A172 (cell line): ENCODE measurements at places on chromosomes 7 and 10.
A peak's percentile ranks its signal among the peaks of the same experiment; 100 is the strongest.

DNA sequence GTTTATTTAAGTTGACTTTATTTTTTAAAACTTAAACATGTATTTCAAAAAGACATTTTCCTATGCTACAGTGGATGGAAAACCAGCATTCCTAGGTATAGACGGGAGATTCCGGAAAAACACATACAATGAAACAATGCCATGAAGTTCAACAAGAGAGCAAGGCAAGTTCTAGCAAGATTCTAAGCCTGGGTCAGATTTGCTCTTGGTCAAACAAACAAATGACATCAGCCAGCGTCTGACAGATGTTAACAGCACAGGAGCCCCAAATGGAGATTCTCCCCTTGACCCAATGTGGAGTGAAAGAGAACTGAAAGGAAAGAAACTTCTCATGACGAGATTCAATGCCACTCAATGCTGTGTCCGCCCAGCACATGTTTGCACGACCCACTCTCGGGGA, 149.9 kb downstream of the NEURL1 start:
- no peak for DNase-seq

DNA sequence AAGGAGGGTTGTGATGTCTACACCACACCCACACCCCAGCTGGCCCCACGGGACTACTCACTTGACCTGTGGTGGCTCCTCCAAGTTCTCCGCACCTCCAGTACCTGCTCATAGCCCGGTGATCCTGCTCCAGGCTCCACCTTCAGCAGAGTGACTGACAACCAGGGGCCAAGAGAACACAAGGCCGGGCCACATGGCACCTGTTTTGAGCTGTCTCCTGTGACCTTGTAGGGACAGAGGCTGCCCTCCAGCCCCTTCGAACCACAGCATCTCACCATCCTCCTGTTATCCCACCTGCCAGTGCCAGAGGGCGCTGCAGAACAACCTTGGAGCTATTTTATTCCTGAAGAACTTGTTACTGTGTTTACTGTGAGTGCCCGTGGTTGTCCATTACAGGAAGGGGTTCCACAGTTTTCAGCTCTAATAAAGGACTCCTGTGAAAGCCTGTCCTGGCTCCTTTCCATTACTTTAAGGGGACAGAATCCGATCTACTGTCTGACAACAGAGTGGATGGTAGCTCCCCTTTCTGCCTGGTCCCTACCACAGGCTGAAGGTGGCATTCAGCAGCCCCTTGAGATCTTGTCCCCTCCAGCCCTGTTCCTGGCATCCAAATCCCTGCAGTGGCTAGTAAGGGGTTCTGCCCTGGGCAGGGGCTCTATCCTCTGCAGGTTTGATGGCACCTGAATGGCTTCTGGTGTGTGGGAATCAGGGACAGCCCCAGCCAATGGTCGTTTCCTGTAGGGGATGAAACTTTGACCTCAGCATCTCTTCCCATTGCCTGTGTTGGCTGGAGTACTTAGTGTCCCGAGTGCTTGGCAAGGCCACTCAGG, 50.8 kb downstream of the C10orf120 start:
- DNase-seq = peak; percentile 27

DNA sequence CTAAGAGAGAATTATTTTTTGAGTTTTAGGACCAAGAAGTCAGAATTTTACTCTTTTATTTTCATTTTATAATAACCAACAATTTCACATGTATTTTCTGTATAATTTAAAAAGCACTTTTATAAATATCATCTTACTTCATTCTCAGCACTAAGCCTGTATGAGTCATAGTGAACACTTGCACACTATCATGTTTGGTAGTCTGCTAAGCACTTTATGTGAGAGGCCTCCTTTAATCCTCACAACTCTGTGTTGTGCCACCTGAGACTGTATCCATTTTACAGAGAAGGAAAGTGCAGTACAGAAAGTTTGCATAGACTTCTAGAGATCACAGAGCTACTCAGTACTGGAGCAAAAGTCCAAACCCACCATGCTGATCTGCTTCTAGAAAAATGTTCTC, 939.6 kb downstream of the NRG3 start:
- peak; percentile 11 for DNase-seq

- no peak for DNase-seq
Observed at GRCh38 chr7:101927389-101927788, 110.0 kb downstream of the CUX1 start.

DNA sequence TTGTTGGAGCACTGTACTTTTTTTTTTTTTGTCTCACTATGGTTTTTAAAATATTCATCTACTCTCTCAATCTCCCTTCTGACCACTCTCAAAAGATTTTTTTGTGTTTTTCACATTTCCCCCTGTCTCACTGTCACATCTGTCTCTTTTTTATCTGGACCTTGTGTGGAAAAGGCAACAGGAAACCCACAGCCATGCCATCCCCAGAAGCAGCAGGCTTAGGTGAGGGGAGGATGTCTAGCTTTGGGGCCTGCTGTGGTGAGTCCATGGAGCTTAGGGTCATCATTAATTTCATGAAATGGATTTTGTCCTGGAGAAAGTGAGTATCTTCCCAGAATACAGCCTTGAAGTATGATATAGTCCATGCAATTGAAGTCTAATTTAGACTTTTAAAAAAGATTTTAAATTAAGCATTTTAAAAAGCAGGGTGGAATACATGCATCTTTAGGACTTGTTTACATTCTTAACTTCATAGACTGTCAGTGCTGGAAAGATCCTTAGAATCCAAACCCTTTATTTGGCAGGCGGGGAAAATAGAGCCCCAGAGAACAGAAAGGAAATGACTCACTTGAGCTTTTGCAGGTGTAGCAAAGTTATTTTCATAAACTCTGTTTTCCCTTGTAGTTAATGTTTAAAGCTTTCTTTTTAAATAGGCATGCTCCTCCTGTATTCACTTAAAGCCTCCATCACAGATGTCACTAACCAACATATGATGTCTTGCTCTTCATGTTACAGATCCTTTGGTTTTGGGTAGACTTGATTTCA, 25.1 kb downstream of the MINDY4 start:
- peak; percentile 79 for DNase-seq

GRCh38 chr10:91613411-91614187, 19.3 kb downstream of the PPP1R3C start:
- peak; percentile 97 for DNase-seq

DNA sequence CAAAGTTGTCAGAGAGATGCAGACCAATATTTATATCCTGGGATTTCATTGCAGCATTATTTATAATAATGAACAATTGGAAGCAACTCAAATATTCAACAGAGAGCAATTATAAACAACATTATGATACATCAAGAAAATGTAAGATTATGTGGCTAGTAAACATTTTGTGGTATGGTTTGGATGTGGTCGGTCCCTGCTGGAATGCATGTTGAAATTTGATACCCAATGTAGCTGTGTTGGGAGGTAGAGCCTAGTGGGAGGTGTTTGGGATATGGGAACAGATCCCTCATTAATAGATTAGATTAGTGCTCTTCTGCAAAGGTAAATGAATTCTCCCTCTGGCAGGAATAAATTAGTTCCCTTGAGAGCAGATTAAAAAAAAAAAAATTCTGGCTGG, 350.9 kb downstream of the ANKRD30A start:
- DNase-seq = no peak

- no peak for DNase-seq
Observed at GRCh38 chr10:61020420-61021158, 76.6 kb upstream of the RHOBTB1 start.

DNA sequence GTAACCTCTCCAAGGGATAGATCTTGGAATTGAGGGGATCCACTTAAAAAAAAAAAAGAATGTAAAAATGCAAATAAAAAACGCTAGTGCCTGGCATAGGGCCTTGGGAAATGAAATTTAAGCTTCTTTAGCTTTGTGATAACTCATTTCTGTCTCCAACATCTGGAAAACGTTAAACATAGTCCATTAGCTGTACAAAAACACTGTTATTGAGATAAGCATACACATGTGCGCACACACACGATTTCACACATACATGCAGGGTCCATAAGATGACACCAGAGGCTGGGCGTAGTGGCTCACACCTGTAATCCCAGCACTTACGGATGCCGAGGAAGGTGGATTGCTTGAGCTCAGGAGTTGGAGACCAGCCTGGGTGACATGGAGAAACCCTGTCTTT, 13.7 kb upstream of the CUL2 start:
- no peak for DNase-seq

DNA sequence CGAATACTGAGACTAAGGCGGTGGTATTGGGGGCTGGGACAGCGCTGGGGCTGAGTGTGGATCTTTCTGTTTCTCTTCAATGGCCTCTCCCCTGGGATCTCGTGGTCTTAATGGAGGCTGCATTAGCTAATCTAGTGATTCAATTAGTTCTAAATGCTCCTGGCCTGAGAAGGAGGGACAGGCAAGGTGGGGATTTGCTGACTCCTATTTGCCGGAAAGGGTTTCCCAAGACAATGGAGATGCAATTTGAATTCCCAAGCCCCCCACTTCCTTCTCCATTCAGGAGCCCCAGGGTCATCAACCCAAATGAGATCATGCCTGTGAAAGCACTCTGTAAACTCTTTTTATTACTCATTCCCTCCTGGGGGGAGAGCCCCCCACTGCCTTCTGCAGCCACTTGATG, 111.7 kb upstream of the PLXNA4 start:
- no peak for DNase-seq

DNA sequence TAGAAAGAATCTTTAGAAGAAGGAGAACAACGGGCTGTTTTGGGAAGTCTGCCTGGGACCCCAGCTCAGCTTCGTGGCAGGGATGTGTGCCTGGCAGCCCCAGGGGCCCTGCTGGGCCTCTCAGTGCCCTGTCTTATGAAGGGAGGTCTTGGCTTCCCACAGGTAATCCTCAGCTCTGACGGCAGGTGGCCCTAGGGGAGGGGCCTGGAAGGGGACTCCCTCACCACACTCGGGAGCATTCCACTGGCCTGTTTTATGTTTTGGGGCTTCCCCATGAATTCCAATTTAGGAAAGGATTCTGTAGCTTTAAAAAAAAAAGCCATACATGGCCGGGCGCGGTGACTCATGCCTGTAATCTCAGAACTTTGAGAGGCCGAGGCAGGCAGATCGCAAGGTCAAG, 3.0 kb upstream of the DMBT1 start:
- peak; percentile 21 for DNase-seq

DNA sequence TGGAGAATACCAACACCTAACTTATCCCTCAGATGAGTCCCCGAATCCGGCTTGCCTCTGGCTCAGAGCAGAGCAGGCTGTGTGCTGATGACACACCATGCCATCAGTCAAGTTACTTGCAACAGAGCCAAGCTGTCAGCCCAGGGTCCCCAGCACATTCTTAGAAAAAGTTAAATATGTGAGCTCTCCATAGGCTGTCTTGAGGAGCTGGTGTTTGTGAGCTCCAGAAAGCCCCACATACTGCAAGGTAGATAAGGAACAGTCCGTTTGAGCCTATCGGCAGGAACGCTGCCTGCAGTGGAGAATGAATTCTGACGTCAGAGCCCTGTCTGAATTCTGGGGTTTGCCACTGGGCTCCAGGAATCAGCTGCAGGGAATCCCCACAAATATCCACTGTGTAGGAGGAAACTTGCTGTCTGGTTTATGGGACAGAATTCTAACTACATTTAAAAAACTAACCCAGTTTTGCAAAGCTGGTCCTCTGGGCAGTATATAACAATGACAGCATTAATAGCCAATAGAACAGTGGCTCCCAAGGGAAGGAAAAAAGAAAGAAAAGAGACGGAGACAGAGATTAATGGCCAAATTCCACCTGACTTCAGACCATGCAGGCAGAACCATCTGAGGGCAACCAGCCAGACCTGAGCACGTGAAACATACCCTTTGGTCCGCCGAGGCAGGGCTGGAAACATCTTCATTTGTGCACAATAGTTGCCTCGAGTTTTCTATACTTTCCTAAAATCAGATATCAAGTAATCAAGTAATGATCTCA, 3.6 kb downstream of the SFXN4 start:
- peak; percentile 76 for DNase-seq

- DNase-seq = peak; percentile 8
Observed at GRCh38 chr10:105041956-105042355, 400.9 kb downstream of the SORCS3 start.

DNA sequence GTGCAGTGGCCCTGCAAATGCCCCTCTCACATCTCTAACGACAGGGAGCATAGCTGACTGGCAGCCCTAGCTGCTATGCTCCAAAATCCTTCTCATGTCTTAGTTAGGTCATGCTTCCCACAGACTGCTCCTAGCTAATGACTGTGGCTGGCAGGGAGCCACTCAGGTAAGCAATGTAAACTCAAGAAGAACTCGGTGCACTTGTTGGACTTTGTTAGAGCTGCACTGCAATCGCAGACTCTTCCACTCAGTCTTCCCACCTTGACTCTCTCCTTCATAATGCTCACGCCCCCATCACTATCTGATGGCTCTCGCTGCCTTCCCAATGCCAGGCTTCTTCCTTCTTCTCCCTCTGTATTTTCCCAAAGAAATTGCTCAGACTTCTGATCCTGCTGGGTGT, 24.0 kb downstream of the OR9A2 start:
- no peak for DNase-seq

- no peak for DNase-seq
Observed at GRCh38 chr7:72334066-72334465, 78.1 kb downstream of the CALN1 start.

DNA sequence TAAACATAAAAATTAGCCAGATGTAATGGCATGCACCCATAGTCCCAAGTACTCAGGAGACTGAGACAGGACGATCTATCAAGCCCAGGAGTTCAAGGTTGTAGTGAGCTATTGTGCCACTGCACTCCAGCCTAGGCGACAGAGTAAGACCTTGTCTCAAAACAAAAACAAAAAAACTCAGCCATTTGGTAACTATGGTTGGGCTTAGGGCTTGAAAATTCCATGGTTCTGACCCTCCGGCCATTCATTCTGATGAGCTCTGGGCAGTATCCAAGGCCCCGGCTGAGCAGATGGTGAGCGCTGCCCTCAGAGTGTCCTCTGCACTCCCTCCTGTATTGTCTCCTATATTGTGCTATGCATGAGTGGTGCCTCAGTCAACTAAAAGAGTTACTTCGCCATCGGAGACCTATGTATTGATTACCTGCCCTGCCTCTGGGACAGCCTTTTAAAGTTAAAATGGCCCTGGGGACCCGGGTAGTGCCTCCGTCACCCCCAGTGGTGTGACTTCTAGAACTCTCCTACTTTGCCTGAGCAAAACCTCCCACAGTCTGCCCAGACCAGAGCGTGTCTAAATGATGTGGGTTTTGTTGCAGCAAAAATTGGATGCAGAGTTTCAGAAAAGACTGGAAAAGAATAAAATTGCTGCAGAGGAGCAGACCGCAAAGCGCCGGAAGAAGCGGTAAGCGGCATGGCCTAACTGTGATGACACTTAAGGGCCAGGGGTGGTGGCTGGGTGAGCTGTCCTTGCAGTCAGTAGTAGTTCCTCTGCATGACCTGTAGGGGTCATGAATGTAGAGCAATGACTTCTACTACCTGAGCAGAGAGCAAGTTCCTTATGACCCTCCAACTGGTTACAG, 8.1 kb downstream of the PRKRIP1 start:
- DNase-seq = peak; percentile 74

- DNase-seq = no peak
Observed at GRCh38 chr7:128234476-128235026, 6.5 kb upstream of the LEP start.

DNA sequence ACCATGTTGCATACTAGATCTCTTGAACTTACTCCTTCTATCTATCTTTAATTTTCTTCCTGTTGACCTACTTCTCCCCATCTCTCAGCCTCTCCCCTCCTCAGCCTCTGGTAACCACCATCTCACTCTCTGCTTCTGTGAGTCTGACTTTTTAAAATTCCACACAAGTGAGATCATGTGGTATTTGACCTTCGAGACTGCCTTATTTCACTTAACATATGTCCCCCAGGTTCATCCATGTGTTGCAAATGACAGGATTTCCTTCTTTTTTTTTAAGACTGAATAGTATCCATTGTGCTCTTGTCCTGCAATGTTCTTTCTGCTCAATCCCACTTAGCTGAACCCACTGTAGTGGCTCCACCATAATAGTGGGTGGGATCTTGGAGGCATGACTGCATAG, 51.4 kb upstream of the DNAJC1 start:
- DNase-seq = peak; percentile 22
